GM20000 (cell line): ENCODE measurements at places on chromosomes 1 and 21.

DNA sequence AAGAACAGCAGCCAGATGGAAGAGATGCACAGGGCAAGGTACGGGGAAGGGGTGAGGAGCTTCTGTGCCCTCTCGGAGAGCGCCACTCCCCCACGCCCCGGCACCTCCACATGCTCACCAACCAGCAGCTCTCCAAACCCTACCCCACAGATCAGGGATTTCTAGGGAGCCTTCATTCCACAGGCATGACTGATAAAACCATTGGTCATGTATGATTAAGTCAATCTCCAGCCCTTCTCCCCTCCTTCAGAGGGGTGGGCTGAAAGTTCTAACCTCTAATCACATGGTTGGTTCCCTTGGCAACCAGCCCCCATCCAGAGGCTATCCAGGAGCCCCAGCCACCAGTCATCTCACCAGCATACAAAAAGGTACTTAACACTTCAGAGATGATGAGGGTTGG is 144.7 kb downstream of the TGFBR3 start:
- no peak for DNase-seq

DNA sequence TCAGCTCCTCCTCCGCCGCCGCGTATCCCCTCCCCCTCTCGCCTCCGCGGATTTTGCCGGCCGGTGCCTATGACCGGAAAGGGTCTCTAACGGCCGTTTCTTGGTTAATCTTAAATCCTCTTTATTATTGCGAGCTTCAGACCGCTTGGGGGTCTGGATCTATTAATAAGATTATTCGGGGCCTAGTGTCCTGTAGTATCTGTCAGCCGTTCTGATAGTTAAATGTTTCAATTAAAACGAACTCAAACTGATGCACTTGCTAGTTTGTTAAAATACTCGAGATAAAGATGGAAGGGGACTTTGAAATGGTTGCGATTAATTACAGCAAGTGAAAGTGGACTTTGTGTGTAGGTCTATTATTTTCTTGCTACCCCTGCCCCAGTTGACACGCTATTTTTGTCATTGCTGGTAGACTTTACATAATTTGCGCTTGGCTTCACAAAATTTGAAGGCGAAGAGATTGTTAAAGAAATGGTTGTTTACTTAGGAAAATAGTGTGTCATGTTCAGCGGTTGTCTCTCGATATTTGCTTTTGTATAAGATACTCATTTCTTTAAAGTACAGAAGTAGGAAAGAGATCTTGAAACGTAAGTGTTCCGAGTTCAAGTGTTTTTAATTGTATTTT is 779 bp downstream of the SON start:
- peak; percentile 53 for DNase-seq

DNA sequence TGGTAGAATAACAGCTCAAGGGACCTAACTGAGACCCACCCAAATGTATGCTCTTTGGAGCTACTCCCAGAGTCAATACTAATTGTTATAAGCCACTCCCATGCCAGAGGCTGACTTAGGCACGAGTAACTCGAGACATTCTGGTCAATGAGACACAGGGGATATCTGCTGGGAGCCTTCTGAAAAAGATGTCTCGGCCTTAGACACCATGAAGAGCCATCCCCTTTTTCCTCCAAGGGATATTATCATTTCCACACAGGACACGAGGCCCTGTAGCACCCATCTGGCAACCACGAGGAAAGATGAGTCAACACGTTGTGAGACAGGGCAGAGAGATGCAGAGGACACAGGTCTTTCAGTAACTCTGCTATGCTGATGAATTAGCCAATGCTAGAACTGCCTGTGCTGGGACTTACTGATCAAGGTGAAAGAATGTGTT is 30.7 kb downstream of the ITPKB start:
- no peak for DNase-seq

DNA sequence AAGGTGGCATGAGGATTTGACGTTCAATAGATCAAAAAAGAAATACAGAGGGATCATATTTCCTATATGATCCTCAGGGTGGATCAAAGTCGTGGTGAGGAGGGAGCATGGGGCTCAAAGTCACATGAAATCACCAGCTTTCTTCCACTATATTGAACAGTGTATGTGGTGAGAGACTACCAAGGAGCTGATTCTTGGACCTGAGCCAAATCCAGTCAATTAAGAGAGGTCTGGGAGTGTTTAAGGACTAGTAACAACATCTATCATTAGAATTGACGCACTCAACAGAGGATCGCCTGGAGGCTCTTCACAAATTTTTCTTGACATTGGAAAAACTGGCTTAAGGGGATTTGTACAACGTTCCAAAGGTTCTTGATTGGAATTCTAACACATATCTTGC is 267.7 kb upstream of the PROX1 start:
- DNase-seq: no peak
